Activated CD8-positive, alpha-beta memory T cell treated with anti-CD3 and anti-CD28 coated beads, Interleukin-2, amount 50 U/mL, for 48 hours (primary cell): ENCODE measurements at places on chromosomes 2 and 18.

GRCh38 chr18:73235921-73236320 lies 368.1 kb upstream of the NETO1 start:
- DNase-seq: no peak

GRCh38 chr18:6561420-6561861 lies 146.7 kb upstream of the L3MBTL4 start:
- DNase-seq: no peak

GRCh38 chr18:59657012-59657411 lies 40.2 kb downstream of the CCBE1 start:
- DNase-seq: no peak

- no peak for DNase-seq
These were observed at the start of gene DSC2 for GRCh38 chr18:31102025-31102684. DSC2 (minus strand) TSS chr18:31102421; CDS start chr18:31101971, 450 bp downstream.

DNA sequence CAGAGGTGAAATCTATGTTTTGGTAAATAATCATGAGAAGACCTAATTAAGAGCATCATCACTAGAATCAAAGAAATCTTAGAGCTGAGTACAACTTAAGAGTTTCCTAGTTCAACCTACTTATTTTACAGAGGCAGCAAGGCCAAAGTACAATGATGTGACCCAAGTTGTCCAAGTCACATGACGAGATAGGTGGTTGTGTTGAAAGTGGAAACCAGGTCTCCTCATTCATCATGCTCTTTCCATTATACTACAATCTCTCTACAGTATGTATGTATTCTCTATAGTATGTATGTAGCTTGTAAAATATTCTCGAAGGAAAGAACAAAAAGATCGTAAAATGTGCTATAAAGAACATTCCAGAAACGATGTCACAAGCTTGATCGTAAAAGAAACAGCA lies 895.0 kb upstream of the FSHR start:
- DNase-seq: no peak

DNA sequence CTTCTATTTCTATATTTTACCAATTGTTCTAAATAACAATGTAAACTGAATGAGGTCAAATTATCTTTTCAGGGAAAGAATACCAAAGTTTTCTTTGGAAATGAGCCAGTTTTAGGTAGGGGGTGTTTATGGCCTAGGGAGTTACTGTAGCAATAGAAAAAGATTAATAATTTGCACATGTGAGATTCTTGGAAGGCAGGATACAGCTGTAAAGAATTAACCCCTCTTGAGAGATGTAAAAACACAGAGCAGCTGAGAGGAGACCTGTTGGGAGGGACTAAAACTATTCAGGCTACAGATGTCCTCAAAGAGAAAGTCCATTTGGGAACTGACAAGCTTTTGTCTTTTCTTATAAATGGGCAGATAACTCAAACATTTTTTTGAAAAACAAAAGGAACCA lies 182.2 kb downstream of the FIGN start:
- no peak for DNase-seq

DNA sequence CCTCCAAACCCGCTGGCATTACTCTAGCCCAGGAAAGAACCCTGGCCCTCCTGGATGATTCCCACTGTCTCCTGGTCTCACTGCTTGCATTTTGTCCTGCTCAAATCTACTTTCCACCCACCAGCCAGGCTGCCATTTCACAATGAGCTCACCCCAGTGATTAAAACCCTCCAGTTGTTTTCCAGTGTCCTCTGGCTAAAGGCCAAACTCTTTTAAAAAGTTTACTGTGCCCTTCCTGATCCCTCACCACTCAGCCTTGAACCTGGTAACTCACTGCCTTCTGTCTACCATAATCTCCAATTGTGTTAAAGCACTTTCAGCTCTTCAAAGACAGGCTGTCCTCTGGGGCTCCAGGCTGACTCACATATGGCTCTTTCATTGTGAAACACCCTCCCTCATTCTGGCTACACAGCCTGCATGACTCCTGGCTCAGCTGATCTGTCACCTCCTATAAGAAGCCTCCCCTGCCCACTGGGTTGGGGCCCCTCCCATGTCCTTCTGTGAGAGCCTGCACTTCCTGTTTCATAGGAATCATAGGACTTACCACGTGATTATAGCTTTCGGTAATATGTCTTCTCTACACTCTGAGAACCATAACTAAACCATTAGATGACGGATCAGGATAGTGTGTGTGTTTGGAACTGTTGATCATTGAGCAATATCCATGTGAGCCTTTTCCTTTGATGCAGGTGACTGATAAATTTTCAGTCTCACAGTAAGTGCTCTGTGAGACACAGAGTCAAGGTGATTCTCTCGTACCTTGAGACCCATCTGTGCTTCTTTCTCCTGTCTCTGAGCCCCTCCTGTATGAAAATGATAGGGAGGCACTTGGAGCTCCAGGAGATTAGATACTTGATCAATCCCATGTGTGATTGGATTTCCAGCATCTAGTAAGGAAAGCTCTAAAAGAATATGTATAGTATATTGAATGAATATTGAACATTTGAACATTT lies 590.8 kb upstream of the ID2 start:
- peak; percentile 78 for DNase-seq

DNA sequence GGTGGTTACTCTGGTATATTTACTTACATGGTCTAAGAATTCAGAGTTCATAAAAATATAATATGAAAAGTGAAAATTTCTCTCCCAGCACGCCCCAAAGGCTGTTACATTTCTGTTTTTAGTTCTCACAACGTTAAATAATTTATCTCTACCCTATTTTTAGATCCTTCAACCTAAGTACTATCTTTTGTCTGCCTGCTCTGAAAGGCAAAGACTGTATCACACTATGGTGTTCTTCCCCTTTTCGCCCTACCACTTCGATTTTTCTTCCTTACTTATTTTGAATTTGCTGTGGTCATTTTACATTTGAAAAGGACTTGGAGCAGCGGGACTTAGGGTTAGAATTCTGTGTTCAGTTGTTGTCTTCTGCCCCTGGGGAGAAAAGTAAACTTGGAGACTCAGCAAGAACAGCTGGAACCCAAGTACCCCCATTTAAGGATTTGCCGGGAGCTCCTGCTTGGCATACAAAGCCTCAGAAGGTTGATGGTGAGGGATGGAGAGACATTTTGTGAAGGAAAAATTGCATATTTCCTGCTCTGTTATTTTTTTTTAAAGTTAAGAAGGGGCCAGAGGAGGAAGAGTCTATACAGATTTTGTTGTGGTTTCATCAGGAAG lies 19.0 kb downstream of the ADAM23 start:
- no peak for DNase-seq

GRCh38 chr2:116489944-116490343 lies 1324.5 kb upstream of the DDX18 start:
- DNase-seq: no peak

DNA sequence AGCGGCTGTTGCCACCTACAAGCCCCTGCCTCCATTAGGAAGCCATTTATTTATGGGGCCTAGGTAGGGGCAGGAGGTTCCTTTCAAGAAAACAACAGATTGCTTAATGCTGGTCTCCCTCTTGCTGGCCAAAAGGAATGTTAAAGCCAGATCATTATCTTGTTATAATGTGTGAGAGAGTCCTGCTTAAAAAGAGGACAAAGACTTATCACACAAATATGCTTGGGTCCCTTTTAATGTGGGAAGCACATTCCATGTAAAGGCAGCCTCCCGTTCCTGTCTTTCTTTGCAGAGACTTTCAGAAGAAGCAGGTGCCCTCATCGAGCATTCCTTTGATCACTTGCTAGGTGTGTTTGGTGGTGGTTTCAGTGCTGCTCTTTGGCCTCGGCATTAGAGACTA lies 76.4 kb downstream of the AGAP1 start:
- DNase-seq: no peak

DNA sequence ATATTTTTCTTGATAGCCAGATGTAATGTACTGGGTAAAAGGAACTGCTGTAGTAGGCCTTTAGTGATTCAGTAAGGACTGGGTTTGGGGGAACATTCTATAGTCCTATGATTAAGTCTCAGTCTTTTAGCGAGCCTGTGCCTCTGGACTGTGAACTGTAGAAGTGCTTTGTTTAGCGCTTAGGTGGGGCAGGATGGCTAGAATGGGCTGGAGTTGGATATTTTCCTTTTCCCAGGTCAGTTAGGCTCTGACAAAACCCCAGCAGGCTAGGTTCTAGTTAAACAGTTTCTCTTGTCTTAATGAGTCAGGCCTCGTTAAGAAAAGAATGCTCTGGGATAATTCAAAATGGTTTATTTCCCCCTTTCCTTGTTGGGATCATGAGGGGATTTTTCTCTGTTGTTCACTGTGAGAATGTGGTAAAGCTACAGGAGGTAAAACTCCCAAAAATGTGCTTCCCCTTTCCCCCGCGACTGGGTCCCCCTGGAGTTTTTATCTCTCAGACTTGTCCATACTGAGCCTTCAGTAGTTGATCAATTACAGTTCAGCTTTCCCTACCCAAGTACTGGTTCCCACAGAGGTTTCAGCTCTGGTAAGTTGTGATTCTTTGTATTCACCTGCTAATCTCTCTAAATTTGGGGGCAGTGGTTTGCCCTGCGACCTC lies 31.5 kb downstream of the EHBP1 start:
- no peak for DNase-seq

GRCh38 chr18:36374262-36374661 lies 76.7 kb downstream of the FHOD3 start:
- DNase-seq: no peak

- DNase-seq: no peak
These were observed 120.0 kb upstream of the RBMS1 start for GRCh38 chr2:160613466-160614153.

- DNase-seq: no peak
These were observed 28.1 kb downstream of the CEP192 start for GRCh38 chr18:13019301-13019700.

GRCh38 chr18:28123401-28124030 lies 53.4 kb downstream of the CDH2 start:
- no peak for DNase-seq

DNA sequence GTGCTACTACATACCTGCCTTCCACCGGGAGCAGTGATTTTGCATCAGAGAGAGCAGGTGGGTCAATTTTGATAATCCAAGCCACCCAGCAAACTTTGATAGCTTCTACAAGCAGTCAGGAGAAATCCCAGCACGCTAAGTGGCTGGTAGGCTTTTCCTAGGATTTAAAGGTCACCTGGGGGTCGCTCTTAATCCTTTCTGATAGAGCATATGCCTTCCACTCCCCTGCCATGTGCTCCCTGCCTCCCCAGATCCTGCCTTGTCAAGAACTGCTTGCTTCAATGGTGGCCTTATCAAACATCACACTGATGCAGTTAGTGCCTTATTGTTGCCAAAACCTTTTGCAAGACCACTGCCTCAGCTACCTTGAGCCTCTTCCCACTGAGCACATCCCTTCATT lies 462.3 kb upstream of the MEX3C start:
- no peak for DNase-seq

GRCh38 chr2:65231121-65231520 lies 3.5 kb downstream of the ACTR2 start:
- DNase-seq: no peak

GRCh38 chr2:217434180-217434975 lies 568.4 kb downstream of the TNS1 start:
- DNase-seq: peak; percentile 57

DNA sequence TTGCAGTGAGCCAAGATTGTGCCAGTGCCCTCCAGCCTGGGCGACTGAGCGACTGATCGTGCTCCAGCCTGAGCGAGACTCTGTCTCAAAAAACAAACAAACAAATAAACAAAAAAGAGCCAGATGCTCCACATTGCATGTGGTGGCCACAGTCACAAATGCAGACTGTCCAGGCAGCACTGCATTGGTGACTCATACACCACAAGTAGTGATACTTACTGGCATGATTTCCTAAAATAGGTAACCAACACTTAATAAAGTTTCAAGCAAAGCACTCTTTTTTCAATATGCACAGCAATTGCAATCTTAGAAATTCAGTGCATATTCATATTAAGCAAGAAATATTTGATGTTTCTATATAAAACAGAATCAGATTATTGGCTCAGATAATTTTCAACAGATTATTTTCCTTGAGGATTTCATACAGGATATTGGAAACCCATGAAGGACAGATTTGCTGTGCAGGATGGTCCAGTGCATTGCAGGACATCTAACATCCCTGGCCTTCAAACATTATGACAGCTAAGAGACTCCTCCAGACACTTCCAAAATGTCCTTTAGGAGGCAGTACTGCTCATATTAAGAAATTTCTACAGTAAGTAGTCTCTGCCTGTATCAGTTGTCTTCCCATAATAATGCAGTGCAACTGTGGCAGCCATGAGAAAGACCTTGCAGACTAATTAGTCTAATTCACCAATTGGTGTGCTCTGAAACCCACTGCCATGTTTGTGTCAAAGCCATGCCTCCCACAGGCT lies 10.5 kb upstream of the SLC1A4 start:
- no peak for DNase-seq

DNA sequence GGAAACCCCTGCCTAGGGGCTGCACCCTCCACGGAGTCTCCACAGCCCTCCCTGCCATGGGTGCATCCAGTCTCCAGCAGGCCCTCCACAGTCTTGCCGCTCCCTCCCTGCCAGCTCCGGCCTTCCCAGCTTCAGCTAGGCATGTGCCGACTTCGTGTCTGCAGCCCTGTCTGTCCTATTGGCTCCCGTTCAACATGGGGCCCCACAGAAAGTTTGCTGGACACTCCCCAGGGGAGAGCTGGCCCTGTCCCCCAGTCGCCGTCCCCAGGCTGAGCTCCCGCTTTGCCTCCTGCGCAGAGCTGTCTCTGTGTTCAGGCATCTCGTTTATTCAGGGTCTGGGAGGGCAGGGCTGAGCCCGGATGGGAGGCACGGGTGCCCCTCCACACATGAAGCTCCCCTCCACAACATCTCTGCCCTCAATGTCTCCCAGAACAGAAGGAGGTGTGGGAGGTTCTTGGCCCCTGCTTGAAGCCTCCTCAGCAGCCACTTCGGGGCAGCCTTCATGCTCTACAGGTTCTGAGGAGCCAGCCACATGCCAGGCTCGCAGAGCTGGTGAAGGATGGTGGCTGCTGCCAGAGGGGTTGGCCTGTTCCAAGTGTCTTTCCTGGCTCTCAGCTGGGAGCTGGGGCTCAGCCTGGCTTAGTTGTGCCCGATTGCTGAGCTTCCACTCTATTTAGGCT lies 120.1 kb upstream of the PXDN start:
- DNase-seq: no peak

DNA sequence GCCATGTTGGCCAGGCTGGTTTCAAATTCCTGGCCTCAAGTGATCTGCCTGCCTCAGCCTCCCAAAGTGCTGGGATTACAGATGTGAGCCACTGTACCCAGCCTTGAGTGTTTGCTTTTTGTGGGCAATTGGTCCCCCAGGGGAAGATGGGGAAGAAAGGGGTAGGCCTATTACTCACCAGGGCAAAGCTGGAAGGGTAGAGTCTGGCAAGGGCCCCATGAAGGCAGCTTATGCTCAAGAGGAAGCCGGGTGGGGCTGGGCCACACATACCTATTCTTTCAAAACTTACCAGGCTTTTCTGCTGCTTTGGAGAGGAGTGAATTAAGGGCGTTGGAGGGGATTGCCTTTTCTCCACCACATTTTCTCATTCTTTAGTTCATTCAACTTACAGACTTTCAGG lies 24.5 kb upstream of the CD28 start:
- no peak for DNase-seq

- DNase-seq: no peak
These were observed 117.1 kb downstream of the PRKRA start for GRCh38 chr2:178333851-178334250.

GRCh38 chr2:160220545-160221009 lies 20.5 kb upstream of the ITGB6 start:
- DNase-seq: no peak
